ENCODE measurements at places on chromosomes 5 and 9.

DNA sequence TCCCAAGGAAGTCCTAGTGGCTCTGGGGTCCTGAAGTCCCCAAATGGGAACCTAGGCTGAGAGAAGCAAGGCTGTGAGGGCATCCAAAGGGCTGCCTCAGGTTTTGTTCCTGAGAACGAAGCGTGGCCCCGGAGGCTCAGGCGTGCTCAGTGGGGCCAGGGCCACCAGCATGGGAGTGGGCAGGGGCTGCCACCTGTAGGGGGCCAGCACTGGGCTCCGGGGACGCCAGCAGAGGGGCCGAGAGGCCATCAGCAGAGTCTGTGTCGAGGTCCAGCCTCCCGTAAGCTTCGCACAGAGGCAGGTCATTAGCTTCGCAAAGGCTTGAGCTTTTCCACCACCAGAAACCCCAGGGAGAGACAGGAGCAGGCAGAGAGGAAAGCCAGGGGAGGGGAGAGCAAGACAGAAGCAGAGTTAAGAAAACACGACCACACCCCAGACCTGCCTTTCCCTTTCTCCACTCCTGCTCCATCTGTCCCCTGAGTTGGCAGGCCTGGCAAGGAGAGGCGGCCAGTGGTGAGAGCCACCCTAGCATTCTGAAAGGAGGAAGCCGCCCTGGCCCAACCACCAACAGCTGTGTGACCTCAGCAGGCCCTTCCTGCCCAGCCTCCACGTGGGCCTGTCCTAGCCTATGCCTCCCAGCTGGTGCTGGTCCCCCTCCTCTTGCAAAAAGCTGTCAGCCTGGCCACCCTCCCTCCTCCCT, 5.5 kb upstream of the SURF6 start:
- no peak for DNase-seq

GRCh38 chr9:77800924-77801551, 152.9 kb upstream of the GNA14 start:
- DNase-seq = no peak

- no peak for DNase-seq
These were observed 9.1 kb upstream of the ERMP1 start for GRCh38 chr9:5841771-5842573.

DNA sequence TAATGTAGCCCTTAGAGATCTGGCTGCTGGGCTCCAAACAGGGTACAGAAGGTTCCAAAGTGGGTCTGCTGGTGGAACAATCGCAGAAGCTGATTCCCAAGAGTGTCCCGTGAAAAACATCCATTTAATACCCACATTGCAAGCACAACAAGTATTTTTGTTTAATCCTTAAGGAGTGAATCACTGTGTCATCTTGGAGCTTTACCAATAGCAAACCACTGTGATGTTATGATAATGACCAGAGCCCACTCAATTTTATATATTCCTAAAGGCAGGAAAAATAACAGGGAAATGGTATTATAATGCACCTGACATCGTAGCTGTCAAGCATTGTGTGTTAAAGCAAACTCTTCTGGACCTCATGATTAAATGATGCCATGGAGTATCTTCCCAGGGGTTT, 291.9 kb downstream of the FBXL7 start:
- DNase-seq = no peak

DNA sequence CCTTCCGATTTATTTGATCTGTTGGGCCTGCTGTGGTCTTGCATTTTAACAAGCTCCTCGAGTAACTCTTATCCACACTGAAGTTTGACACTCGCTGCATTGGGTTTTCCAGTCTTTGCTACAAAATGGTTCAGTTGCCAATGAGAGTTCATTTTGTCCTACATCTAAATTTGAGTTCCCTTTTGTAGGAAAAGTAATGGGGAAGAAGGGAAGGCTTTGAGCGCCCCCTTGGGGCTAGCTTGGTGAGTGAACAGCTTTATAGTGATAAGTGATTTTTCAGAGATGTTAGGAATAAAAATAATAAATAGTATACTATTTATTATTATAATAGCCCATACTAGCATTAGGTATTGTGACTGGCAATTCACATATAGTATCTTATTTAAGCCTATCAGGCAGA, 89.9 kb upstream of the GNAQ start:
- DNase-seq = peak; percentile 46

DNA sequence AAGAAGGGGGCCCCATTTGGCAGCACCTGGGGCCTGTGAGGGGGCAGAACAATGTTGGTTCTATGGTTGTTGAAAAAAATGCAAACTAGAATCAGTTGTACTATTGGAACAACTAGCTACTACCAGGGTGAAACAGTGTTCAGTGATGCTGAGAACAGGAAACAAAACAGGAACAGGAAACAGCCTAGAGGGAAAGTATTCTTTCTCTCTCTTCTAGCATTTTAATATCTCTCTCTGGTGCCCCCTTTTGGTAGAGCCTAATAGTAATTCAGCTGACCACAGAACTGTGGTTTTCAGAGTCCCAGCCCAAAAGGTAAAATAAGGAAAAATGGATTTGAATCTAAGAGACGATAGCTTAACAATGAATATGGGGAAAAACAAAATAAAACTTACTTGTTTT, 138.0 kb upstream of the KCNN2 start:
- DNase-seq = no peak

- no peak for DNase-seq
These were observed 43.9 kb upstream of the GLIPR2 start for GRCh38 chr9:36092509-36093215.

GRCh38 chr5:119356612-119357188, 881 bp downstream of the TNFAIP8 start:
- no peak for DNase-seq

GRCh38 chr9:87086221-87086818, 139.0 kb upstream of the GAS1 start:
- DNase-seq = no peak

DNA sequence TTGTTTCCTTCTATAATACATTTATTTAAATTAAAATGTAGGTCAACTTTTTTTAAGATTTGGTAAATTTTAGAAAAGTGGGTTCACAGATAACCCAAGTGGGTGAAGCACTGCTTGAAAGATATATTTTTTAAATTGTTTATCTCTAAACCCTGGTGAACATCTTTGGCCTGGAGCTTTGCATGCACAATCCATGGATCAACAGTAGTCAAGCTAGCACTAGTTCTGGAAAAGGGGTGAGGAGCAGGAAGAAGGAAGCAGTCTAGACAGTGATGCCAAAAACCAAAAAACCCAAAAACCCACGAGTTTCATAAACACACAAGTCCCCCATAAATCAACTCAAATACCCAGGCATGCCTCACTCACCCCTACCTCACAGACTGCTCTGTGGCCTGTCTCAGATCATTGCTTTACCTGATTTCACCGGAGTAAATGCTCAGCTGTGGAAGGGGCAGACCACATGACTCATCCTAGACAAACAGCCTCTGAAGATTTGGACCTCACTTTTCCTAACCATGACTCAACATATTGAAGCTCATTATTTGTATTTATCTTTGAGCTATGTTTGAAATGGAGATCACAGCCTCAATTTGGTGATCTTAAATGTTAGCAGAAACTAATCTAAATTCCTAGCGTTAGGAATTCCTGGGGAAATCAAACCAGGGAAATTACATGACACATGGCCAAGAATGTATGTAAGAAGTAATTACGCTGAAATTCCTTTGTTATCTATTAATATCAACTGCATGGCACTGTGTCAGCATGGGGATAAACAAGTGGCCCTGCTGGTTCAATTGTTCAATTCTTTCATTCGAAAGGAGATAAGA, 149.6 kb downstream of the ZNF608 start:
- no peak for DNase-seq

DNA sequence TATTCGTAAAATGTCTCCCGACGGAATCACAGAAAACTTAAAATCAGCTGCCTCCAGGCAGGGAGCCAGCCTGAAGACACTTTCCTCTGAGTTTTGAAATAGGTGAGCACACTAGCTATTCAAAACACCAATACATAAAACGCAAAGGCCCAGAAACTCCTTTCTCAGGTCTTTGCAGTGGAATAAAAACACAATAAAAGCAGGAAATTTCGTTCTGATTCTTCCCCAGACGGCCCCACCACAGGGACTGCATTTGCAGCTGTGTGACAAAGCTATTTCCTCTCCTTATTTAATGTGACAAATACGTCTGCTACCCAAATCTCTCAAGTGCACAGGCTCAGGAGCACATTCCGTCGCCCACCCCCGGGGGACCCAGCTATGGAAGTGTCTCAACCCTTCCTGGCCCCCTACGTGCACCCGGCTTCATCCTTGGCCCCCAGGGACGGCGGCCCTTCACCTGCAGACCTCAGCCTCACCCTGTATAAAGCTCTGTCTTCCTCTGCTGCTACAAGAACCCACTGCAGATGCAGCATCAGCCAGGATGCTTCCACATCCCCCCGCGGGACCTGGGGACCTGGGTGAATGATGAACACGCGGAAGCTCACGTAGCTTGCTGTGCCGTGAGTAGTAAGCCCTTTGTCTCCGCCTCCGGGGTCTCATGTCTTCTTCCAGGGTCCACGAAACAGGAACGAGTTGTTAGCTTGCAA, 24.9 kb downstream of the AHRR start:
- DNase-seq = peak; percentile 45
